NCI-H2171 (cell line): ENCODE measurements at places on chromosomes 1 and 21.

DNA sequence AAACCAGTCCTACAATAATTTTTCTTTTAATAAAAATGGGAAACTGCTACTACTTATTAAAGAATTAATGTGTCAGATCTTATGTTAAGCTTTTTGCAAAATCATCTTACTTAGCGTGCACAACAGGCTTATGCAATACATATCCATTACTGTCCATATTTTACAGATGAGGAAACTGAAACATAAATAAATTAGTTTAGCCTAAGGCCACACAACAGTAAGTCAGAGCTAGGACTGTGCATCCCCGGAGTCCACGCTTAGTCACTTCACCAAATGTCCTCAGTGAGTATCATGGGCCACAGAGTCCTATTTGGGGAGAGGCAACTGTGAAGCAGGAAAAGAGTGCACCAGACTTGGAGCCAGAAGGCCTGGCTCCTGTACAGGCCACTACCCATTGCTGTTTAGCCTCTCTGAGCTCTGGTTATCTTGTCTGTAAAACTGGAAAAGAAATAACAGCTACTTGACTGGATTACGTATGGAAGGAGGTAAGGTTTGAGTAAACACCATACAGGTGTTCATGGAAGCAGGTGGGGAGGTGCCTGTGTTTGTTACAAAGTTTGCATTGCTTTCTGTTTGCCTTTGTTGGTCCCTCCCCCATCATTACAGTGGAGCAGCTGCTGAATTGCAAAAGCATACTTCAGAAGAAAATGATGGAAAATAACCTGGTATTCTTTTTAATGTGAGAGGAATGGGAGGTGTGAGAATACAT is 192.8 kb downstream of the FCRL5 start:
- DNase-seq, result no peak

GRCh38 chr1:164772635-164773034 is 213.7 kb downstream of the PBX1 start:
- DNase-seq, result no peak

DNA sequence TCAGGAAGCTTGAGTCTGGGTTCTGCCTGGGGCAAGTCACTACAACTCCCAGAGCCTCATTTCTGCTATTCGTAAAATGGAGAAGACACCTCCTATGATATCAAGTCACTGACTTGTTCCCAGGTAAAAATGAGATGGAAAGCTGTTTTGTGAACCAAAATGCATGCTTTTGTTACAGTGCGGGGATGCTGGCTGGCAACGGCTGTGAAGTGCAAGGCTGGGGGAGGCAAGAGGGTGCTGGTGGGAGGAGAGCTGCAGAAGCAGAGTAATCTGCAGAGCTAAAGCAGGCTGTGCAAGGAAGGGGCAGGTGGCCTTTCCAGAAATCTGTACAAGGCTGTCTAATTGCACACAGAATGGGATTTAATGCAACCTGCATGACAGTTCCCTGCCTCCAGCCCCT is 150.9 kb downstream of the CNIH3 start:
- DNase-seq, result no peak

- DNase-seq, result no peak
These were observed 147.1 kb downstream of the KIF26B start for GRCh38 chr1:245301921-245302320.

DNA sequence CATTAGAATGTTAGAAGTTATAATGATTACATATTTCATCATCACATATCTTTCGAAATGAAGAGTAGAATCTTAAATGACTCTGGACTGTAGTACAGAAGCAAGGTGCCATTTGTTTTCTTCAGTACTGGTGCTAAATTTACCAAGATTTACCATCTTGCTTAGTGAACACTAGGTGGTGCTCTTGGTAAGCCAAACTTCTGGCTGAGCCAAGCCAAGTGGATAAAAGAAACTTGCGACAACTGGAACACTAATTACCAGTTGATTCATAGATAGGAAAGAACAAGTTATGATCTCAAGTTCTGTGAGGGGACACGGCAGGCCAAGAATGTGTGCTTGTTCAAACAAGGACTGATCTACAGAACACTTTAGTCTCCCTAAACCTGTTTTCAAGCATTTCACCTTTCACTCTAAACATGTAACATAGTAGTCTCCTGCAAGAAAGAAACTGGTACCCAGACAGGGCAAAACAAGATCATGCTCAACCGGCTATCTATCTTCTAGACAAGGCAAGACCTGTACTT is 19.8 kb downstream of the SPRTN start:
- peak; percentile 42 for DNase-seq

DNA sequence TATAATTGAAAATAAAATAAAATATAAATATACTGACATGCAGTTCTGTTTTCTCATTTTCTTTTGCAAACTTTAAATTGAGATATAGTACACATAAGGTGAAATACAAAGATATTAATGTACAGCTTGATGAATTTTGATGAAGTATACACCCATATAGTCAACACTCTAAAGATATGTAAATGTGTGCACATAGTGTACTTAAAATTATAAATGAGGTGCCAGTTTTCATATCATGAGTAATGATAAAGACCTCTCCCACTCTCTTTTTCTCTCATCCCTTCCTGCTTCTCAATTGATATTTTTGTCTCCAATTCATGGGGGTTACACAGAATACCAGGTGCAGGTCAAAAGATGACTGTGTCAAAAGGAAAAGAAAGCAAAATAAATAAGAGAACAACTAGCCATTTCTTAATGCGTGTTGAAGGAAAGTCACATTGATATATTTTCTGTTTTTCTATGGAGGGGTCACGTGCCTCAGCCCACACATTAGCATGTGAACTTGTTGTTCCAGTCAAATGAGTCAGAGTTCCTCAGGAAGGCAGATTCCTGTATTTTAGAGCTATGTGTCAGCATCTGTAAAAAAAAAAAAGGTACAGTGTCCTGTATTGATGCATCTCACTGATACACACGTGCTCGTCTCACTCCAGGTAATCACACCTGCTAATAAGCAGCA is 64.3 kb upstream of the HOOK1 start:
- DNase-seq, result no peak

- no peak for DNase-seq
These were observed 302.7 kb downstream of the HHAT start for GRCh38 chr1:210631399-210631798.

DNA sequence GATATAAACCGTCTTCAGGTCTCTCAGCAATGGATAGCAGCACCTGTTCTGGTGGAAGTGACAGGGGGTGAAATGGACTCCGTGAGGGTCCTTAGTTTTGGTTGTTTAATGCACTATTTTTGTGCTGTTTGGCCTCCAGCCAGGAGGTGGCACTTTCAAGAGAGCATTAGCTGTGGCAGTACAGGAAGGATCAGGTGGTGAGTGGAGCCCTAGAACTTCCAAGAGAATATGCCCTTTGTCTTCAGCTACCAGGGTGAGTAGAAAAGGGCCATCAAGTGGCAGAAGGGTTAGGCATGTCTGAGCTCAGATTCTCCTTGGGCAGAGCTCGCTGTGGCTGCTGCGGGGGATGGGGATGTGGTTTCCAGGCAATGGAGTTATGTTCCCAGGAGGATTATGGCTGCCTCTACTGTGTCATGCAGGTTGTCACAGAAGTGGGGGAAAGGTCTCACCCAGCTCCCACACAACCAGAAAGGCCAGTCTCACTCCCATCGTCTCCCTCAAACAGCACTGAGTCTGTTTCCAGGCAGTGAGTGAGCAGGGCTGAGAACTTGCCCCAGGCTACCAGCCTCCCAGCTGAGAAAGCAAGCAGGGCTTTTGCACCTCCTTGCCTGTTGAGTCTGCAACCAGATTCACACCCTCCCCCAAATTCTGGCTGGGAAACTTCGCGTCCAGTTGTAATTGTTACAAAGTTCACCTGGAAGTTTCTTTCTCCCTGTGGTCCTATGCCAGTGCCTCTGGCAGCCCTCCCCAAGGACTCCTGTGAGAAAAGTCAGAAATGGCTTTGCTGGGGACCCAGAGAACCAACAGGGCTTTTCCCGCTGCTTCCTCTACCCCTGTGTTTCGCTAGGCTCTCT is 39.1 kb upstream of the TTLL7 start:
- no peak for DNase-seq

DNA sequence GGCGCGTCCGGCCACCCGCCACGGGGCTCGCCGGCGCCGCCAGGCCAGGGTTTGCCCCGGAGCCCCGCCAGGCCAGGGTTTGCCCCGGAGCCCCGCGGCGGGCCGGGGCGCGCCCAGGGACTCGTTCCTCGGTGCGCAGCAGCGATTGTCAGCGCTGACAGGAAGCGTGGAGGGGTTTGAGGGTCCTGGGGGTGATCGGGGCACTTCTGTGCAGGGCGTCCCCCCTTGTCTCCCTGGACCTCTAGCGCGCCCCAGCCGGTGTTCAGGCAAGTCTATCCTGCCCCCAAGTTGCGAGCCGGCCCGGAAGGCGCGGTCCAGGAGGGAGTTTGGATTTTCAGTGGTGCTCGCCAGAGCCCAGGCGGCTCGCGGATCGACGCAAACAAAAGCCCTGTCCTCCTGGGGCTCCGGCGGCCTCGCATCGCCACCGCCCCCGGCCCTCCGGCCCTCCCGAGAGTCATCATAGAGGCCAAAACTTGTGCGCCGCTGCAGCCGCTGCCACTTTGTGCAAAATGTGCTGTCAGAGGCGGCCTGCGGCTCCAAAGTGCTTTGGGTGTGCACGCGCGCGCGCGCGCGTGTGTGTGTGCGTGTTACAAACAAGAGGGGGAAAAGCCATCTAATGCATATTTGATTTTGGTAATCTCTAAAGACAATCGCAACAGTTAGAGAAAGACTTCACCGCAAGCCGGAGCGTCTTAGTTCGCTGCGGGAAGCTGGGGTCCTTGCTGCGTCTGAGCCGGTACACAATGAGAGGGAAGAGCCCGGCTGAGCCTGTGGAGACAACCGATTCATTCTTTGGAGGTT is 1.0 kb downstream of the ROR1 start:
- peak; percentile 25 for DNase-seq

DNA sequence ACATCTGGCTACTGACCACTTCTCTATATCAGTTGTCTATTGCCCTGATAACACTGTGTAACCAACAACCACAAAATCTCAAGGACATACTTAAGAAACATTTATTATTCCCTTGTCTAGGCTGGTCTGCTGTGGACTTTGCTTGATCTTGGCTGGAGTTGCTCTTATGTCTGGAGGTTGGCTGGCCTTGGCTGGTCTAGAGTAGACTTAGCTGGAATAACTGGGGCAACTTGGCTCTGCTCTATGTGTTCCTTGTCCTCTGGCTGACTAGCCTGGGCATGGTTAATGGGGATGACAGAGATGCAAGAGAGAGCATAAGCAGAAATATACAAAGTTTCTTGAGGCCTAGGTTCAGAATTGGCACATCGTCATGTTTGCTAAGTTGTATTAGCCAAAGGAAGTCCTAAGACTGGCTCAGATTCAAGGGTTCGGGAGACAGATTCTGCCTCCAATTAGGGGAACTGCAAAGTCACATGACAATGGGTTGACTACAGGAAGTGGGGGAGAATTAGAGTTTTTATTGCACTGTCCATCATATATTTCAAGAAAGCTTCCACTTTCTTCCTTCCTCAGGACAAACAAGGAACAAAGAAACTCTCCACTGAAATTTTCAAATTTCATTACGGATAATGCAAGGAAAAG is 61.4 kb upstream of the HMCN1 start:
- no peak for DNase-seq

DNA sequence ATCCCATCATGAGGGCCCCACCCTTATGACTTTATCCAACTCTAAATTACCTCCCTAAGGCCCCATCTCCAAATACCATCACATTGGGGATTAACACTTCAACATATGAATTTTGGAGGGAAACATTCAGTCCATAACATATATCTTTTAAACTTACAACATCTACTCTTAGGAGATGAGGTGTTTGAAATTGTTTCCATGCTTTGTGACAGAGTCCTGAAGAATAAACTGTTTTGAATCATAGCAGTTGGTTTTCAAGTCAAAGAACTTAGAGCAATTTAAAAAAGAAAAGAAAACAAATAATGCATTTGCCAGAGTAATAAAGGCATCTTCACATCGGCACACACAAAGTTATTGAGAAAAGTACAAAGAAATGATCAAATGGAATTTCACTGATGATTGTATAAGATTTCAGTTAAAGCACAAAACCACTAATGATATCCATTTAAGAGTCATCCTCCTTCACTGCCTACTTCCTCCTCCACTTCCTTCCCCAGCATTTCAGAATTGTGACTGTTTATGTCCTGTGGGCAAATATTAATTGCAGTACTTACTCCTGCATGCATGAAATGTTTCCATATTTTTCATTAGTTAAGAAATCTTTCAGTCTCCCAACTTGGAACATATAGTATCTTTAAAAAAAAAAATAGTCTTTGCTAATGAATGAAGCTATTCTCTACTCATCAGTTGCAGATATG is 202.0 kb downstream of the LRRC40 start:
- DNase-seq, result no peak

- no peak for DNase-seq
These were observed 98.2 kb upstream of the ARTN start for GRCh38 chr1:43835082-43836021.

DNA sequence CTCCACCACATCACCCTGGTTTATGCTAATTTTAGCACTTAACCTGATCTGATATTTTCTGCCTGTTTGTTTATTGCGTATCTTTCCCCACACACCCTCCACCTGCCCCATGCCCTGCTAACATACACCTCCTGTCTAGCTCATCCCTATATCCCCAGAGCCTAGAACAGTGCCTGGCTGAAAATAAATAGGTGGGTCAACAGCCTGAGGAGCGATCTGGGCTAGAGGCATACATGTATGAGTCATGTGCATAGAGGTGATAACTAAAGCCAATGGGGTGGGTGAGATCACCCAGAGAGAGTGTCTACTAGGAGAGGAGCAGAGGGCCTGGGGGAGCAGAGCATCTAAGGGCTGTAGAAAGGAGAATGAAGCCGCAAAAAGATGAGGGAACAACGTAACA is 2.7 kb downstream of the HTR1D start:
- DNase-seq, result no peak

DNA sequence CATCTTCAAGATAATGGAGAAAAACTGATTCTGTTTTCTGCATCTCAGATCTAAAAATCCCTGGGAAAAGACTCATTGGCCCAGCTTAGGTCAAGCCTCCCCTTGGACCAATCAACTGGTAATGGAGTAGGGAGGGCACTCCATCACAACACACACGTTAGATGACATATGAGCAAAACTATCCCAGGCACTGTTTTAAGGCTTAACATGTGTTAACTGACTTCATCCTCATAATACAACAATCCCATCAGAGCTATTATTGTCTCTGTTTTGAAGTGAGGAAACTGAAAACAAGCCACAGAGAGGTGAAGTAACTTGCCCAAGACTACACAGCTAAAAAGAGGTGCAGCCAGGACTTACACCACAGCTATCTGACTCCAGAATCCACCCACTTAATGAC is 14.7 kb upstream of the CITED4 start:
- no peak for DNase-seq

- no peak for DNase-seq
These were observed 153.3 kb upstream of the SGIP1 start for GRCh38 chr1:66380452-66381212.
